ENCODE measurements at places on chromosomes 2 and 18.

DNA sequence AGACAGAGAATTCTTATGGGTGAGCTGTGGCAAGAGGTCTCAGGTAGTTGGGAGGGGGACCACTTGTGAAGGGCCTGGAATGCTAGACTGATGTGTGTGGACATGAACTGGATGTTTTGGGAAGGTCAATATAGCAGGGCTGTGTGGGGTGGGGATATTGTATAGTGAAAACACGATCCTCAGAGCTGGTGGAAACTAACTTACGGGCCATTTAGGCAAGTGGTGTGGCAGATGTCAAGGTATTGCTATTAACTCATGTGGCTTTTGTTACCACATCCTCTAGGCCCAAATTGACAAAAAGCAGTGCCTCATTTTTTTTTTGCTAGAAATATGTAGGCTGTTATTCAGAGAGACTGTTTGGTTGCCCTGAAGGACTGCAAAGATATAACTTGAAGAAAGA, 8.0 kb upstream of the GALNT1 start:
- DNase-seq, result no peak

- DNase-seq, result no peak
These were observed 4.0 kb downstream of the YPEL5 start for GRCh38 chr2:30150786-30151185.

DNA sequence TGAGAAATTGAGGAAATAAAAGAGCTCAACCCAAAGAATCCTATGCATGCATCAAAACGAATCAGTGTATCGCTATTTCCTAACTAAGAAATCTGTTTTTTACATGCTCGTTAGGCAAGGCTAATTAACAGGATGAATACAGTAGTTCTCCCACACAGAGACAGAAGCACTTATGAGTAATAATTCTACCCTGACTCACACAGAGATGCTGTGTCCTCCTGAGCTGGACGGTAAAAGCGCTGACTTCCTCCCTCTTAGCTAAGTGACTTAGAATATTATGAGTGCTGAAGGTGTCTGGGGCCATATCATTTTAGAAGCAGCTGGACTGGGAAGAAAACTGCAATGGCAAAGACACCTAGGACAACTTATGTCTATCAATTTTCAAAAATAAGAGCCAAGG, 18.5 kb downstream of the PLEKHM3 start:
- DNase-seq, result no peak

GRCh38 chr2:119545754-119546446, 1.7 kb downstream of the CFAP221 start:
- DNase-seq, result no peak

DNA sequence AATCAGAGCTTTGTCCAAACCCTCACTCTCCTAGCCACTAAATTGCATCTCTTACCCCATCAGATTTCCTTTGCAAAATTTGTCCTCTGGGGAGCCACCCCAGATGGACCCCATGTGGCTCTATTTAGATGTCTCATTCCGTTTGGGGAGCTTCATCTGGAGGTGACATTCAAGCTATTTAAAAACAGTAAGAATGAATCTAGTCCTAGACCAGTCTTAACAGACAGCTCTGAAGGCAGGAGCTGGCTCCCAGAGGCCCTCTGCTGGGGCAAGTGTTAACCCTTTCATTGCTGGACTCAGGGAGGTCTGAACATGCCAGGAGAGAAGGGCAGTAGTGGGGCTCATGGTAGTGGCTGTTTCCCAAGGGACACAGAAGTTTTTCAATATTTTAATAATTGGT, 59.2 kb downstream of the RPL37A start:
- no peak for DNase-seq

DNA sequence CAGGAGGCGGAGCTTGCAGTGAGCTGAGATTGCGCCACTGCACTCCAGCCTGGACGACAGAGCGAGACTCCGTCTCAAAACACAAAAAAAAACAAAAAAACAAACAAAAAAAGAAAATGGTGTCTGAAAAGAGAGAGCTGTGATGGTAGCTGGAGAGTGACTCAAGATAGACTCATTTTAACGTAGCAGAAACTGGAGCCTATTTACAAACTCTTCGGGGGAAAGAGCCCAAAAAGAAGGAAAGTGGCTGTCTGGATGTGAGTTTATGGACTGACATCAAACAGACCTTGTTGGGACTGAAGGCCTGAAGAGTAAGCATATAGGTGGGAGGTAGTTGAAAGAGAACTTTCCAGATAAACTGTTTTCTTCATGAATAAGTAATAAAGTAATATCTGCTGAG, 51.8 kb downstream of the LIMS1 start:
- DNase-seq, result no peak

DNA sequence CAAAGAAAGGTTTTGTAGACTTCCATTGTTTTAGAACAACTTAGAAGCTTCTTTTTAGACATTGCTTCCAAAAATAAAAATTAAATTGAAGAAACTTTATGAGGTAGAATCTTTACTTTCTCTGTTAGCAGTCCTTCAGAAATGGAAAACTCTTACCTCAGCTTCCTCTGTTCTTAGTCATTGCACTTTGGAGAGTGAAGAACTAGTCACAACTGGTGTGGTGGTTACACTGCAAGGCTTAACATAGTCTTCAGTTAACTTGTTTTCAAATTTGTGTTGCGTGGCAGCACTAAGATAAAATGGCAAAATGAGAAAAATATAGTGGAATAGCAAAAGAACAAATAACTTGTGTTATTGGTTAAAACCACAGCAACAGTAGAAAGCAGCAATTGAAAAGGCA, 332.6 kb downstream of the KIAA1328 start:
- no peak for DNase-seq

GRCh38 chr2:174248998-174249592, 763 bp upstream of the OLA1 start:
- no peak for DNase-seq

DNA sequence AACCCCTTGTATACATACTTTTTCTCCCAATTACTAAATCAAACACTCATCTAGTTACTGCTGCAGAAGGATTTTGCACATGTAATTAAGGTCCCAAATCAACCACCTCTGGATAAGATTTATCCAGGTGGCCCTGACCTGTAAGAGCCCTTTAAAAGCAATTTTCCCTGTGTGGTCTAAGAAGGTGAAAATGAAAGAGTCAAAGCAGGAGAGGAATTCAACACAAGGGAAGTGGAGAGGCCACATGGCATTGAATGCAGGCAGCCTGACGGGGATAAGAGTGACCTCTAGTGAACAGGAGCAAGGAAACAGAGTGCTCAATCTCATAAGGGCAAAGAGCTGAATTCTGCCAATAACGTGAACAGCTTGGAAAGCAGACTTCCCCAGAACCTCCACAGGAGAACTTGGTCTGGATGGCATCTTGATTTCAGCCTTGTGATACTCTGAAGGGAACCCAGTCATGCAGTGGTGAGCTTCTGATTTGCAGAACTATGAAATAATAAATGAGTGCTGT, 27.2 kb downstream of the PPP3R1 start:
- peak; percentile 26 for DNase-seq

- DNase-seq, result no peak
These were observed 95.6 kb downstream of the GALNT3 start for GRCh38 chr2:165698444-165698884.

GRCh38 chr2:163610817-163611556, 124.8 kb downstream of the FIGN start:
- DNase-seq, result no peak

DNA sequence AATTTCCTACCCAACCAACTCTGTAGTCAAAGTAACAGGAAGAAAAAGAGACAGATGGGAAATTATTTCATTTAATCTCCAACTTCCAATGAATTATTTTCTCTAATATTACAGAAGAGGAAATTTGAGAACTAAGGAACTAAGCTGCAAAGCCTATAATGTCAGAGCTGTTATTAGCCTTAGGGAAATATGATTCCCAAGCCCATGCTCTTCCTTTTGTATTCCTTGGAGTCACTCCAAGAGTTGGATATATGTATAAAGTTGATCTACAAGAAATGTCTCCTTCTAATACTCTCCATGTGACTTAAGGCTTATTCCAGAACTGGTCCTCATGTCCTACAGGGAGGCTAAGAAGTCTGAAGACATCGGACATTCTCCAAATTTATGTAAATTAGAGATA, 31.6 kb upstream of the VWC2L start:
- DNase-seq, result no peak

DNA sequence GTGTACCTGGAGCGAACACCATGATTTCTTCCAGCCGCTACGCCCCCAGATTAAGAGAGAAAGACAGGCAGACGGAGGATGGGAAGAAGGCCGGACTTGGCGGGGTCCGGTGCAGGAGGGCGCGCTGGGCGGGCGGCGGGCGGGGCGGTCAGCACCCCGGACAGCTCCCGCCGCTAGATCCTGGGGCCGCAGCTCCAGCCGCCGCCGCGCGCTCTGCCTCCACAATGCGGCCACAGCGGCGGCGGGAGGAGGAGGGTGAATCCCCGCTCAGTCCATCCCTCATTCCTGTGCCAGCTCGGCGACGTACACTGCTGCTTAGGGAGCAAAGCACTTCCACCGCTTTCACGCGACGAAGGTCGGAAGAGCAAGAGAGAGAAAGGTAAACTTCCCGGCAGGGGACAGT, at the start of gene AKAIN1:
Gene AKAIN1 (minus strand): TSS at position 226 of the 403 bp plus-strand sequence. CDS start 204 bp downstream, at position 22.
- no peak for DNase-seq

GRCh38 chr2:235132651-235133050, 180.8 kb downstream of the SH3BP4 start:
- no peak for DNase-seq

All from CD4-positive, alpha-beta T cell treated with Interleukin-15 for 1 hour (primary cell).